Caco-2 (cell line): ENCODE measurements at places on chromosomes 2 and 18.

DNA sequence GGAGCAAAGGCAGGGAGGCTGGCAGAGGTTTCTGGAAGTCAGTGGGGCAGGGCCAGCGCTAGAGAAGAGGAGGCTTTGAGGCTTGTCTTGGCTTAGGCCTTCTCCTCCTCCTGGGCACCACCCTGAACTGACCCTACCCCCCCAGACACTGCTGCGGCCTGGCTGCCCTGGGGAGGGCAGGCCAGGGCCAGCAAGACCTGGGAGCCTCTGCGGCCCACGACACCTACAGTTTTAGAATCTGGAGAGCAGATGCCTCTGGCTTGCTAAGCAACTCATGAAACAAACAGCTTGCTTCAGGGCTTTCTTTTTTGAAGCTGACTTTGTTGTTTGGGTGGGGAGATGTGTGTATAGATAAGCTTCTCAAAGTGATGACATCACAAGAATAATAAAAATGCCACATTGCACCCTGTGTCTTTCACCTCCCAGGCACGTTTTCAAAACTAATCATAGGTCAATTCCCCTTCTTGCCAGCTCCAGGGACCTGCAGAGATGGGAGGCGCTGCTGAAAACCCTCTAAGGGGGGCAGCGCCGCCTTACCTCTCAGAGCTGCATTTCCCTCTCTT lies 46.2 kb upstream of the SMAD7 start:
- DNase-seq = peak; percentile 54

GRCh38 chr2:123953846-123954245 lies 71.2 kb upstream of the CNTNAP5 start:
- DNase-seq = no peak

- DNase-seq = no peak
These were observed 72.8 kb downstream of the TMEM18 start for GRCh38 chr2:604385-604784.

- no peak for DNase-seq
These were observed 29.4 kb upstream of the FN1 start for GRCh38 chr2:215465256-215465655.

DNA sequence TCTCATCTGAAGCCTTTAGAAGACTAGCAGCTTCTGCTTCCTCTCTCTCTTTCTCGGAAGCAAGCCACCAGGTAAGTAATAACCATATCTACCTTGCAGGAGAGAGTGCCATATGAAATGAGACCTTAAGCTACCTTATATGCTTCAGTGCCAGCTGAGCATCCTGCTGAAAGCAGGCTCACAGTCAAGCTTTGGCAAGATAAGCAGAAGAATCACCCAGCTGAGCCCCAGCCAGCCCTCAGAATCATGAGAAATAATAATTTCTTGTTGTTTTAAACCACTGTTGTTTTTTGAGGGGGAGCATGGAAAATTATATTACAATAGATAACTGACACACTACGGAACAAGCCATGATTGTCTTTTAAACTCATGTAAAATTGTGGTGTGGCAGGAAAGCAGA lies 514.4 kb downstream of the MBD2 start:
- DNase-seq = no peak

- DNase-seq = no peak
These were observed 1009.9 kb upstream of the NXPH2 start for GRCh38 chr2:139790136-139790535.

DNA sequence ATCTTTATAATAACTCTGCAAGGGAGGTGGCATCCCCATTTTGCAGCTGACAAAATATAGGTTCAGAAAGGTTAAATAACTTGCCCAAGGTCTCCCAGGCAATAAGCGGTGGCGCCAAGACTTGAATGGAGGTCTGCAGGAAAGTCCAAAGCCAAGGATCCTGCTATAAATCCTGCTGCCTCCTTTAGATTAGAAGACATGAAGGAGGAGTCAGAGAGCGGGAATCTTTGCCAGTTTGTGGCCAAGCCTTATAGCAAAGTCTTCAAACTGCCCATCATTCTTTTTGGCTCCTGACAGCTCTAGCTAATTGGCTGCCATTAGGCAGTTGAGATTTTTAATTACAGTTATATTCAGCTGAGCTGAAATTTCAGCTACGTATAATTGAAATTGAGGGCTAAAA lies 114.3 kb downstream of the C1D start:
- no peak for DNase-seq

DNA sequence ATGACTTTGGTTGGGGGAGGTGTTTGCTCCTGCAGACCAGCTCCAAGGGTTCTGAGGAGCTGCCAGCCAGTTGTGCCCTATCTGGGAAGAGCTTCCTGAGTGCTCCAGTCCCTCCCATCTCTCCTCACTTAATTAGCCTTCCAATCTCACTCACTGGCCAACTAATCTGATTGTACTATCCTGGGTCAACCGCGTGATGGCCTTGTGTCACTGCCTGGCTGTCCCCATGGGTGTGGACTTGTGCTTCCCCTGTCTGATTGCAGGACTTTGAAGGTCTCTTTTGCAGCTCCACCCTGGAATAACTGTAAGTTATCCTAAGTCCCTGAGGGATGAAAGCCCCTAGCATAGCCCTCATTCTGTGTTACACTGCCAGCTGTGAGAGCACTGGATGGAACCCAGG lies 65.0 kb downstream of the SLC4A5 start:
- no peak for DNase-seq

GRCh38 chr18:54957996-54958395 lies 1.3 kb downstream of the CCDC68 start:
- no peak for DNase-seq

DNA sequence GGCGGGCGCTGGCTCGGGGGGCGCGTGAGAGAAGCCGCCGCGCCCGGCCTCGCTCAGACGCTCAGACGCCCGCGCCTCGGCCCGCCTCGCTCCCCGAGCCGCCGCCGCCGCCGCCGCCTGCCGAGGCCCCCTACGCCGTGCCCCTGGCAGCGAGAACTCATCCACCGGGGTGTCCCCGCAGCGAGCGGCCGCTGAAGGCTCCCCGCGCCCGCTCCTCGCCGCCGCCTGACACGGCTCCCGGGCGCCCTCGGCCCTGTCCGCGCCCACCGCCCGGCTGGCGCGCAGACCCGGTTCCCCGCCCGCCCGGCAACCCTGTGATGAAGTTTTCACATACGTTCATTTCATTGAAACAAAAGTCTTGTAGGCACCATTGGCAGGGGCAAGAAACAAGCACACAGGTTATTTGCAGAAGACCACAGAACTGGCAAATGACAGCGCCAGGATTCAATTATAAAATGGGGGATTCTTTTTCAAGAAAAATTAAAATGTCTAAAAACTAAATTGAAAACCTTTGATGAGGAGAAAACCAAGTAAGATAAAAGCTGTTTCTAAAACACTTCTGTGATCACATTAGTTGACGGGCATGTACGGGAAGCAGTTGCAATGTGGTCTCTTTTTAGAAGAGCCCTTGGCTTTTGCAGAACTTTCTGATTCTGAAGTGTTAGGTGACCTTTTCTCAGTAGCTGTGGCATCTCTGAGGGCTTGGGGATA lies 50.5 kb upstream of the TUBA3D start:
- DNase-seq = no peak

GRCh38 chr2:53969285-53969967 lies 1.4 kb downstream of the PSME4 start:
- no peak for DNase-seq

- DNase-seq = no peak
These were observed 238.5 kb downstream of the CELF4 start for GRCh38 chr18:37327063-37327577.

- no peak for DNase-seq
These were observed 481.4 kb downstream of the CMPK2 start for GRCh38 chr2:6384341-6384740.

GRCh38 chr2:176150584-176151441 lies 537 bp upstream of the HOXD4 start:
- DNase-seq = no peak

DNA sequence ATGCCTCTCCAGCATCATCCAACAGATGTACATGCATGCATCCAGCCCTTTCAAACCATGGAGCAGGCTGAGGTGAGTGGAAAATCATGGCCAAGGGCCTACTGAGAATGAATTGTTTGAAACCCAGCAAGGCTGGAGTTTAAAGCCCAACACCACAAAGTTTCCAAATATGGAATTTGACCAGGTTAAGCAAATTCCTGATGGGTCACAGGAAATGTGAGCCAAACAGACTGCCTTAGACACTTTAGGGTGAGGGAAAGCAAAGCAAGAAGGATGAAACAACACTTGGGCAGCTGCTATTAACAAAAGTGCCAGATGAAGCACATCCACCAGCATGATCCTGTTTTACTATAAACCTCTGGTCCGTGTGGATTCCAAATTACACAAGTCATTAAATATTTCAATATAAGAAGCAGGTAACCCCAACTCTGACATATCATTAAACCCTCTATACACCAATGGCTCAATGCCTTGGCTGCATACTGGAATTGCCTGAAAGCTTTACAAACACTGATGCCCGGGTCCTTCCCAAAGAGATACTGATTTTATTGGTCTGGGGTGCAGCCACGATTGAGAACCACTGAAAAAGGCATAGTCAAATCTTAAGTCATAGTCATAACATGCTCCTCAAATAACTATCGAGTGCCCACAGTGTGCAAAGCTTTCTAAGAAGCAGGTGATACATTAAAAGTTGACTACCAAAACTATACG lies 9.1 kb downstream of the KLF7 start:
- DNase-seq = no peak

- DNase-seq = no peak
These were observed 14.1 kb downstream of the COPS8 start for GRCh38 chr2:237099804-237100203.

GRCh38 chr18:34594266-34594665 lies 115.8 kb upstream of the DTNA start:
- no peak for DNase-seq

GRCh38 chr18:27879540-27879939 lies 297.4 kb downstream of the CDH2 start:
- DNase-seq = no peak

- DNase-seq = no peak
These were observed 883.3 kb downstream of the CNTNAP5 start for GRCh38 chr2:124908411-124908810.

- DNase-seq = no peak
These were observed 69.2 kb upstream of the DYNAP start for GRCh38 chr18:54521846-54522245.
